Esophagus squamous epithelium (tissue), 5 donors: ENCODE measurements at places on chromosomes 4 and X.

DNA sequence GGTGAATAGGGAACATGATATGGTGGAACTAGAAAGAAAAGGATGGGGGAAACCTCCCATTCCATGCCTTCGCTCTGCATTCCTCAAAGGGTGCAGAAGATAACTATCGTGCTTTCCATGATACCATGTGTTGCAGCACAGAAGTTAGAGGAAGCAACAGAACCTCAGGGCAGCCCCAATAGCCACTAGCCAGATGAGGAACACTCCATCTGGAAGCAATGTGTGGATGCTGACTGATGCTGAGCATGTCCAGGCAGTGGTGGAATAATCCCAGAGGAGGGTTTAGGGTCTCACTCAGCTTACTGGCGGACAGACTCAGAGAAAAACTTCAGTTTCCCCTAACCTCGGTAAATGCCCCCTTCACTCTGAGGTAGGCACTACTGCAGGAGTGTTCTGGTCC is 7.5 kb downstream of the SMIM10 start:
- DNase-seq = no peak

GRCh38 chr4:157889788-157890187 is 283.0 kb downstream of the GASK1B start:
- no peak for DNase-seq

- no peak for DNase-seq
Measured at GRCh38 chr4:100100985-100101384, 89.3 kb downstream of the DDIT4L start.

GRCh38 chr4:177265729-177266128 is 43.9 kb upstream of the NEIL3 start:
- no peak for DNase-seq
